H9 (cell line): ENCODE measurements at places on chromosomes 2 and 18.

GRCh38 chr2:203697190-203697589 is 9.2 kb upstream of the CD28 start:
- no peak for DNase-seq

- DNase-seq = no peak
Observed at GRCh38 chr2:143974262-143974661, 545.7 kb downstream of the ZEB2 start.

GRCh38 chr2:69605284-69605683 is 38.3 kb downstream of the AAK1 start:
- no peak for DNase-seq

GRCh38 chr2:74583504-74583903 is 29.0 kb downstream of the DOK1 start:
- no peak for DNase-seq

DNA sequence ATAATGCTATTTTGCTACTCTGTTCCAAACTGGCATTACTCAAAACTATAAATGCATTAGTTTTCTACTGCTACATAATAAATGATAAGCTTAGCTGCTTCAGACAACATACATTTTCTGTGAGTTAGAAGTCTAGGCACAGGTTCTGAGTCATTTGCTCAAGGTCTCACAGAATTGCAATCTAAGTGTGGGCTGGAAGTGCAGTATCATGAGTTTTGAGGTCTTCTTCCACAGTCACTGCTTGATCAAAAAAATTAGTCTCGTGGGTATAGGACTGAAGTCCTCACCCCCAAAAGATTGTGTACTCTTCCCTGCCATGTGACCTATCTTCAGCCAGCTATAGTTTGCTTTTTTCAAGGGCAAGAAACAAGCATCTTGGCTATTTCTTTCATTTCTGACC is 676.9 kb downstream of the ADCYAP1 start:
- no peak for DNase-seq

- peak; percentile 57 for DNase-seq
Observed at GRCh38 chr2:20050646-20051531, 539 bp downstream of the LAPTM4A start.

DNA sequence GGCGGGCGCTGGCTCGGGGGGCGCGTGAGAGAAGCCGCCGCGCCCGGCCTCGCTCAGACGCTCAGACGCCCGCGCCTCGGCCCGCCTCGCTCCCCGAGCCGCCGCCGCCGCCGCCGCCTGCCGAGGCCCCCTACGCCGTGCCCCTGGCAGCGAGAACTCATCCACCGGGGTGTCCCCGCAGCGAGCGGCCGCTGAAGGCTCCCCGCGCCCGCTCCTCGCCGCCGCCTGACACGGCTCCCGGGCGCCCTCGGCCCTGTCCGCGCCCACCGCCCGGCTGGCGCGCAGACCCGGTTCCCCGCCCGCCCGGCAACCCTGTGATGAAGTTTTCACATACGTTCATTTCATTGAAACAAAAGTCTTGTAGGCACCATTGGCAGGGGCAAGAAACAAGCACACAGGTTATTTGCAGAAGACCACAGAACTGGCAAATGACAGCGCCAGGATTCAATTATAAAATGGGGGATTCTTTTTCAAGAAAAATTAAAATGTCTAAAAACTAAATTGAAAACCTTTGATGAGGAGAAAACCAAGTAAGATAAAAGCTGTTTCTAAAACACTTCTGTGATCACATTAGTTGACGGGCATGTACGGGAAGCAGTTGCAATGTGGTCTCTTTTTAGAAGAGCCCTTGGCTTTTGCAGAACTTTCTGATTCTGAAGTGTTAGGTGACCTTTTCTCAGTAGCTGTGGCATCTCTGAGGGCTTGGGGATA is 50.5 kb upstream of the TUBA3D start:
- no peak for DNase-seq

GRCh38 chr2:30436859-30437435 is 10.1 kb upstream of the LCLAT1 start:
- no peak for DNase-seq

DNA sequence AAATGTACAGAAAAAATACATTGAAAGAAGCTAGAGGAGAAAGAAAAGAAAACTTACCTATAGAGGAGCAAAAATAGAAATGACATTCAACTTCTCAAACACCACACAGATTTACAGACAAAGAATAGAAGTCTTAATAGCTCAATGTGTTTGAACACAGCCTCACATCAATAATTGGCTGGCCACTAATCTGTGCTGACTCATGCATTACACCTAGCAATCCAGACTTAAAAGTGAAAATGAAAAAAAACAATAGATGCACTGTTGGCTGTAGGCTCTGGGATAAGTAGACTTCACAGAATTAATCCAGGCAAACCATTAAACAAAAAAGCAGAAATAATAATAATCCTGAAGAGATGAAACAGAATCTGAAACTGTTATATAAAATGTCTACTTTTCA is 961.3 kb upstream of the CELF4 start:
- DNase-seq = no peak

DNA sequence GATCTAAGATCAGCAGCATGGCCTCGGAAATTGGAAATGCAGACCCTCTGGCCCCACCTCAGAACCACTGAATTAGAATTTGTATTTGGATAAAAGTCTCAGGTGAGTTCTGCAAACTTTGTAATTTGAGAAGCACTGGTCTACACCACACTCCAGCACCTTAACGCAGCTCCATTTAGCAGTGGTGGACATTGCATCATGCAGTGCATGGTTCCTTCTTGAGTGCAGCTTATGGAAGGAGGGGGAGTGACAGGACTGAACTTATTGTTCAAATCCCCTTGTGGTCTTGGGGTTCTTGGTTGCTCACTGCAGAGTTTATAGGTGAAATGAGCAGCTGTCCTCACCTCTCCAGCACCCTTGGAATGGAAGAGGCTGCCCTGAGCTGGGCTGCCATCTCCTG is 17.4 kb upstream of the STEAP3 start:
- no peak for DNase-seq

GRCh38 chr2:188308483-188308882 is 16.8 kb downstream of the GULP1 start:
- no peak for DNase-seq

DNA sequence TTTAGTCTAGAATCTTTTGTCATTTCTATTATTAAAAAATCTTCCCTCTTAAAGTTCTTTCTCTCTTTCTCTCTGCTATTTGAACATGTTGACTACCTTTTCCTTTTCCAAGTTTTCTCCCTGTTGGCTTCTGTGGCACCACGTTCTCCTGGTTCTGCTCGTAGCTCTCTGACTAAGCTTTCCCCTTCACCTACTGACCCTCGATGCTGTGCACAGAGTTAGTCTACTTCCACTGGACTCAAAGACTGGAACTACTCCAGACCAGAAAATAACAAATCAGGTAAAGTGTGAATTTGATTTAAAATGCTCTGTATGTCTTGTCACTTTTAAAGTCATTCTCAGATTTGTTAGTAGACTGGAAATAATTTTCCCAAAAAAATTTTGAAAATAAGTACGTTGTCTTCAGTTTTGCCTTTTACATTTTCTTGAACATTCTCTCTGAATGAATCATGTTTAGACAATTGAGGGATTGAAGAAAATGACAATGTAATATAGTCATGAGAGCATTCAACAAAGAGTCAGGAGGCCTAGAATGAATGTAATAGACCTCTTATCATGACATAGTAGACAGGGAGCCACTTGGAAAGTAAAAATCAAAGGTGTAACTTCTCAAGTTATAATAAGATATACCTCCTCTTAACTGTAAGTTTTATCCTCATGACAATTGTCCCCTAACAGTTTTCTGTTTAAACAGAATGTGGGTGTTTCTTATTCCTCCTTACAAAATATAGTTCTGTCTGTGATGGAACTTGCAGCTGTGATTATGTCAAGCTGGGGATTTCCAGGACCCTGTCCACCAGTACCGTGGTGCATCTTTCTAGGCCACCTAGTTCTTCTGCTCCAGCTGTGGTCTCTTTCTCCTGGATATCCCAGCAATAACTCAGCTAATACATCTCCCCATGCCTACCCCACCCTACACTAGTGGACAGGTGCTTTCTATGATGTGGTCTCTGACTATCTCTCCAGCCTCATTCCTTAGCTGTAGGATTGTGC is 25.5 kb downstream of the ITPRID2 start:
- DNase-seq = no peak

DNA sequence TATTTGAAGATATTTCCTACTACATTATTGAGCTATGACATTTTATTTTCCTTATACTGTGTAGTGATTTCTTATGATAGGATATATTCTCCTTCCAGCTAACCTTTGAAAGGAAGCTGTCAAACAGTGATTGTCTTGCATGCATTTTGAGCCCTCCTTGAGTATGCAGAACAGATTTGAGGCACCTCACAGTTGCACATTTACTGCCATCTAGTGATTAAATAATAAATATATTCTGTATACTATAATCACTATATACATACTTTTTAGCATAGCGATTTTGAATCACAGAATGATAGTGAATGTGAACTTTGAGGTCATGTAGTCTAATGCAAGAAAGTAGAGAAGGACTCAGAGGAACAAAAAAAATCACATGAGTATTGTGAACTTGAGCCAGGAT is 268.4 kb upstream of the CDH19 start:
- DNase-seq = no peak

- no peak for DNase-seq
Observed at GRCh38 chr18:1150344-1150743, 245.7 kb downstream of the ADCYAP1 start.

GRCh38 chr2:219713110-219713509 is 85.7 kb downstream of the SLC4A3 start:
- no peak for DNase-seq

GRCh38 chr18:62784338-62784965 is 69.1 kb downstream of the PHLPP1 start:
- no peak for DNase-seq

- no peak for DNase-seq
Observed at GRCh38 chr2:99793022-99793421, 303.2 kb upstream of the REV1 start.
